CD4-positive, alpha-beta T cell treated with Interleukin-12 subunit alpha and Interleukin-12 subunit beta, for 1 hour (primary cell): ENCODE measurements at places on chromosomes 2 and 18.

DNA sequence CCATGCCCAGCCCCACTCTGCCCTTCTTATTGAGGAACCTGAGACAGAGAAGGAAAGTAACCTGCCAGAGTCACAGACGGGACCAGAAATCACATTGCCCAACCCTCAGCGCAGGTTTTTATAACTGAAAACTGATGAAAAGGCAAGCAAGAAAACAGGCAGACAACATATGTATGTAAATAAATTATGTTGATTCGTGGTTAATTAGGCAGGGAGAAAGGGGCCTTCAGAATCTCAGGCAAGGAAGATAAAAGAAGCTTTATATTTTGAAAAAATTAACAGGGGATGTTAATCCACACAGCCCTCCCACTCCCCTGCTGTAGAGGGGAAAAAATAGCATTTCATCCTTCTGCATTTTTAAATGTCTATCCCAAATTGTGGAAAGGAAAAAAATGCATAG lies 378.5 kb downstream of the PIK3C3 start:
- no peak for DNase-seq

- DNase-seq: no peak
Observed at GRCh38 chr2:71498261-71498701, 44.9 kb downstream of the DYSF start.

DNA sequence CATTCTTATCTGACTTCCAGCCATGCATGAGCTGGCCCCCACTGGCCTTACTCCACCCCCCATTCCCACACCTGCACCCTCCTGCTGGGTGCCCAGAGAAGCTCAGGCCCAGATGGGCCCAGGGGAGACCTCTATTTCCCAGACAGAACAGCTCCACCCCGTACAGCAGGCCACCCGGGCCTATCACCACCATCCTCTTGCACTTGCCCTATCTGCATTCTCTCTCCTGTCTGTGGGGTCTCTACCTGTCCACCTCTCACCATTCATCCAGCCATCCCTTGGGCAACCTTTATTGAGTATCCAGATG lies 25.3 kb upstream of the TNS1 start:
- DNase-seq: no peak

- DNase-seq: no peak
Observed at GRCh38 chr2:33482518-33482917, 6.1 kb downstream of the RASGRP3 start.

GRCh38 chr2:84768840-84769239 lies 112.0 kb downstream of the TRABD2A start:
- DNase-seq: no peak

- DNase-seq: no peak
Observed at GRCh38 chr2:47218066-47218581, 63.0 kb upstream of the STPG4 start.

GRCh38 chr18:76857476-76857875 lies 35.1 kb downstream of the ZNF236 start:
- DNase-seq: no peak

- no peak for DNase-seq
Observed at GRCh38 chr18:8751692-8752091, 46.3 kb downstream of the MTCL1 start.

- DNase-seq: no peak
Observed at GRCh38 chr2:159096901-159097300, 128.5 kb downstream of the TANC1 start.

- no peak for DNase-seq
Observed at GRCh38 chr2:205438241-205438640, 244.1 kb upstream of the NRP2 start.

- DNase-seq: no peak
Observed at GRCh38 chr2:178827739-178828485, 20.7 kb upstream of the TTN start.

GRCh38 chr2:128513961-128514283 lies 195.3 kb upstream of the HS6ST1 start:
- DNase-seq: peak; percentile 8

DNA sequence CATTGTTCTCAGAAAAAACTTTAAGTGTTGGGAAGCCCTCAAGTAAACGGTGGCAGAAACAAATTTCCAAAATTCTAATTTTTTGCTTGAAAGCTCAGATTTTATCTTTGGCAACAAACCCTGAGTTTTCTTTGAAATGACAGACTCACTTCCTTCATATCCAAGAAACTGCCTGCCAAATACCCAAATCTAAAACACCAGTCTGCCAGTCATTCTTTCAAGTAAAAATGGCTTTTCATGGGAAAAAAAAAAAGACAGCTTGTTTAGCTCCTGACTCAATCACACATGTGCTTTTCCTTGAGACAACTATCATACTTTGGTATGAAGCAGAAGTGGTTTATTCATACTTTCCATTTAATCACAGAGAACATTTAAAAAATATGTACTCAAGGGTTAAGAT lies 40.6 kb upstream of the CSRNP3 start:
- no peak for DNase-seq

DNA sequence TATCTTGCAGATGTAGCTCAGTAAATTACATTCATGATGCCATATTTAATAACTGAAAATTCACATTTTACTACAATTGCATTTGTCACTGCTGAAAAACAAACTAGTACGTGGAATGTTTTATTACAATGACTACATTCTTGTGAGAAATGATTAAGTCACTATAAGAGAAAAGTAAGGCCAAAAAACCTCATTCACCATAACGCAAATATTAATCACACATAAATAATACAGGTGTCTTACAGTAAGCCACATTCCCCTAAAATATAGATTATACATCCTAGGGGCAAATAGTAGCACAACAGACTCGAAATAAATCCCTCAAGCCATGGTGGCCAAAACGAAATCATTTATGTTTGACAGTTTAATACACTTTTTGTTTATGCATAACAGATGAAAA lies 460.6 kb downstream of the NR4A2 start:
- no peak for DNase-seq

DNA sequence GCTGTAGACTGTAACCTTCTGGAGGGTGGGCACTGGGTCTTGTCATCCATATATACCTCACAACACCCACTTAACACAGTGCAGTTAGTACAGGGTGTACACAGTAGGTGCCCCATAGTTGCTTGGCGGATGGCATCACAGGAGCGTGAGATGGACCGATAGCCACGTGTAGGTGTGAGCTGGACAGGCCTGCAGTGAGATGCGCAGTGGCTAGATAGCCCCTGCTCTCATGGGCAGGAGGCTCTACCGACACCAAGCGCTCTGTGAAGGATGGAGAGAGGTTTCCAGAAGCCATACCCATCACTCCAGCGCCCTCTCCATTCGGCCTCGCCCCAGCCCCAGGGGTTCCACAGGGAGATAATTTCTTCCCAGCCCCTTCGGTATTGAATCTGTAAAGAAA lies 49.5 kb downstream of the CAPN13 start:
- no peak for DNase-seq

DNA sequence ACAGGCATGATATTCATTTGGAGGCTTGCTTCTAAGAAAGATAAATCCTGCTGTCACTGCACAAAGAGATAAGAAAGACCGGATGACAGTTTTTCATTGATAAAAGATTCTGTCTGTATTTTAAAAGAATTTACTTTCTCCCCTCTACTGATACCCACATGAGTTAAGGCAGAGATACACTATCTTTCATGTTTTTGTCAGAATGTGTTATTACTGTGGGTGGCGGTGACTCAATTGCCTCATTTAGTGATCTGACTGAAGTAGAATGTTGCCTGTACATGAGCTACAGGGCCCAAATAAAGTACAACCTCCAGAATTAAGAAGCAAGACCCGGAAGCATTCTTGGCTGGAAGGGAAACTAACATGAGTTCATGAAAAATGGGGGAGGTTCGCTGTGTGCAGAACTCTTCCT lies 480.0 kb downstream of the SLC4A3 start:
- DNase-seq: no peak

GRCh38 chr2:233247744-233248143 lies 3.7 kb upstream of the ATG16L1 start:
- peak; percentile 65 for DNase-seq

DNA sequence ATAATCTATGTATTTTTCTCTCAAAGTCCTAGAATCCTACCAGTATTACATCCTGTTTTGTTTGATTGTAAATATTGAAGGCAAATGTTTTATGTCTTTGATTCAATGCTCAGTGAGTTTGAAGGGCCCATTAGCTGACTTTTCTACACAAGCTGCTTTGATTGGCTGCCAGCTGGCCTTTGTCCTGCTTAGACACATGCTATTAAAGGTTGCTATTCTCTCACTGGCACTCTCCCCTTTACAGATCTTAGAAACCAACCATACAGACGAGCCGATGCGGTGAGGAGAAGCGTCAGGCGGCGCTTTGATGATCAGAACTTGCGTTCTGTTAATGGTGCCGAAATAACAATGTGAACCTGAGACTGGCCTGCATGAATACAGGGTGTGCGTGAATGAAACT lies 69.7 kb downstream of the PRPF40A start:
- no peak for DNase-seq

DNA sequence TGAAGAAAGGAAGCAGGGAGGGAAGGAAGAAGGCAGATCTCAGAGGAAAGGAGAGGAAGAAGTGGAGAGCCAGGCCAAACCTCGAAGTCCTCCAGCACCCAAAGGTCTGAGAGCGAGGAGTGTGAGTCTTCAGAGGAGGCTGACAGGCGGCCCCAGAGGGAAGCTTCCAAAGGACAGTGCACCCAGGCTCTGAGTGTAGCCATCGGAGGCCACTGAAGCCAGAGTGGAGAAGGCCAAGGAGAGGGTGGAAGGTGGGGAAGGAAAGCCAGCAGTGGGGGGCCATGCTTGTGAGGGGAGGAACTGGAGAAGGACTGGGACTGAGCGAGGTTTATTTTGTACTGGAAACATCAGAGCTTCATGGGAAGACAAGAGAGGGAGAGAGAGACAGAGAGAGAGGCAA lies 6.0 kb downstream of the ATP6V1B1 start:
- DNase-seq: no peak

GRCh38 chr2:173741759-173742158 lies 223.4 kb downstream of the SP3 start:
- DNase-seq: no peak

- DNase-seq: no peak
Observed at GRCh38 chr2:68412127-68412819, 47.2 kb downstream of the PLEK start.

DNA sequence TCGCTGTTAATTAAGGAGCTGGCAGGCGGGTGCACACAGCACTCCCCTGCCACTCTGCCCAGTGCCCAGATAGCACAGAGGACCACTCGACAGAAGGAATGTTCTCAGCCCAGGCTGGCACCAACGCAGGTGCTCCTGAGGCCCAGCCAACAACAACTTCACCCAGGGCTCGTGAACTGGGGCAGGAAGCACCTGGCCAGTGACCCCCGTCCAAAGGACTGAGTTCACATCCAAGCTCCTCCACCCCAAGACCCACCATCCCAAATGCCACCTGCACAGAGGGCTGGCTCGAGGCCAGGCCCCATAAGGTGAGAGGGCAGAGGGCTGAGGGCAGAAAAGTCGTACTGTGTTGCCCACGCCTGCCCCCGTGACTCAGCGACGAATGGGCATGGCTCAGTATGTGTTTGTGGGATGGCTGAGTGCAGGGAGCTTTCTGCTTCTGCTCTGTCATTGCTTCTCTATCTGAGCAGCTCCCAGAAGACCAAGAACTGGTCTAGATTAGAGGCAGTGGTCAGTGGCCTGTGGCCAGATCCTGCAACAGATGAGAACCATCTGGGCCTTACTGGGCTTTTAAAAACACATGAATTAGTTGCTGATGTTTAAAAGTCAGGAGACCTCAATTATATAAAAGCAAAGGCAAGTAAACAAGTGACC lies 68.4 kb downstream of the POLR1A start:
- DNase-seq: peak; percentile 42

DNA sequence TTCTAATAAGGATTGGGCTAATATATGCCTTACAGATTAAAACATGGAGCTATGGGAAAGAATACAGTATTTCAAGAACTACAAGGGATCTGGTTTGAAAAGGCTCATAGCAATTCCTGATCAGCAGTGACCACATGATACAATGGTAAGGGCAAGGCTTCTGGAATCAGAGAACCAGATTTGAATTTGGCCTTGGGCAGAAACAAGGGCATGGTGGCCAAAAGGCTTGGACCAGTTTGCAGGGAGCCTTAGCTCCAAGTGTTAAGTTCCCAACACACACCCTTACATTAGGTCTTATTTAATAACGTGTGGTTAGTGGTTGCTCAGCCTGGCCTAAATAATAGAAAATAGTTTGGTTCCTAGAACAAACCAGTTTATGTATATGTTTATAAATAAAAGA lies 87.7 kb downstream of the ZAP70 start:
- DNase-seq: no peak

GRCh38 chr2:73969356-73969755 lies 15.4 kb upstream of the TET3 start:
- DNase-seq: no peak

GRCh38 chr2:234564699-234565098 lies 67.8 kb upstream of the ARL4C start:
- DNase-seq: no peak

- no peak for DNase-seq
Observed at GRCh38 chr2:207660994-207661393, 35.8 kb upstream of the METTL21A start.

GRCh38 chr2:154375579-154375931 lies 322.9 kb upstream of the KCNJ3 start:
- DNase-seq: no peak

DNA sequence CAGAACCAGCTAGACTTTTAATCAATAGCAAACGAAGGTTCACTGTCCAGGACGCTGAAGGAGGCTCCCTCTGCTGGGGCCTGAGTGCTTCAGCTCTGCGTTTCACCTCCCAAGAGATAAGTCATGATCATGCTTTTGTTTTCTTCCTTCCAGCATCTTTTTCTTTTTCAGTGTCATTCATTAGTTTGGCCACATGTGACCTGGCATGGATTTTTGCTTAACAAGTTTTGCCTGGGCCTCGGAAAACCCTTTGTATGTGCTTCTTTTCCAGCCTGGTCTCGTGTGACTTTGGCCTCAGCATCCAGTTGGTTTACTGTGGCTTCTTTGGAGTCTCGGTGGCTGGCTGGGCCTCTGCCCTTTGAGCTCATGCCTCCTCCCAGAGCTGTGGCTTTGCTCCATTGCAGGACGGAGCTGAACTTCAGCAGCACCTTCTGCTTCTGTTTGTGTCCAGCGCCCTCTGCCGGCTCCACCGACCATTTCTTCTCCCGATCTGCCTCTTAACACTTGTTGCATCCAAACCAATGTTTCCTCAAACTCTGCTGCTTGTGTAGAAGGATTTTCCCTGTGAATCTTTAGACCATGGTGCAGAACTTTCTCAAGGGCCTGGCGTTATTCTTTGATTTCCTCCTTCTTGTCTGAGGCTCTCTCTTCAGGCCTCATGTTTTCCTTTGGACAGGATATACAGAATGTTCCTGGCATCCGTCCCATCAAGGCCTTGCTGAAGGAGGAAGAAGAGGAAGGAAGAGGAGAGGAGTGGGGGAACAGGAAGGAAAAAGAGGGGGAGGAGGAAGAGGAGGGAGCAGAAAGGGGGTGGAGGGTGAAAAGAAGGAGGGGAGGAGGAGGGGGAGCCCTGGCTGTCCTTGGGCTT lies 23.6 kb upstream of the HES6 start:
- peak; percentile 76 for DNase-seq

- DNase-seq: no peak
Observed at GRCh38 chr18:28177828-28178635, 1.1 kb upstream of the CDH2 start.

GRCh38 chr2:26033270-26033817 lies 540 bp upstream of the RAB10 start:
- DNase-seq: no peak

GRCh38 chr2:204468746-204469429 lies 76.4 kb upstream of the PARD3B start:
- DNase-seq: no peak

GRCh38 chr2:232731470-232731869 lies 34.3 kb downstream of the GIGYF2 start:
- no peak for DNase-seq

- no peak for DNase-seq
Observed at GRCh38 chr2:7937082-7937481, 744.8 kb upstream of the ID2 start.

GRCh38 chr2:199962203-199962602 lies 6.8 kb downstream of the MAIP1 start:
- no peak for DNase-seq
